CD4-positive, alpha-beta T cell treated with Interleukin-10 for 1 hour (primary cell): ENCODE measurements at places on chromosomes 3 and 15.

DNA sequence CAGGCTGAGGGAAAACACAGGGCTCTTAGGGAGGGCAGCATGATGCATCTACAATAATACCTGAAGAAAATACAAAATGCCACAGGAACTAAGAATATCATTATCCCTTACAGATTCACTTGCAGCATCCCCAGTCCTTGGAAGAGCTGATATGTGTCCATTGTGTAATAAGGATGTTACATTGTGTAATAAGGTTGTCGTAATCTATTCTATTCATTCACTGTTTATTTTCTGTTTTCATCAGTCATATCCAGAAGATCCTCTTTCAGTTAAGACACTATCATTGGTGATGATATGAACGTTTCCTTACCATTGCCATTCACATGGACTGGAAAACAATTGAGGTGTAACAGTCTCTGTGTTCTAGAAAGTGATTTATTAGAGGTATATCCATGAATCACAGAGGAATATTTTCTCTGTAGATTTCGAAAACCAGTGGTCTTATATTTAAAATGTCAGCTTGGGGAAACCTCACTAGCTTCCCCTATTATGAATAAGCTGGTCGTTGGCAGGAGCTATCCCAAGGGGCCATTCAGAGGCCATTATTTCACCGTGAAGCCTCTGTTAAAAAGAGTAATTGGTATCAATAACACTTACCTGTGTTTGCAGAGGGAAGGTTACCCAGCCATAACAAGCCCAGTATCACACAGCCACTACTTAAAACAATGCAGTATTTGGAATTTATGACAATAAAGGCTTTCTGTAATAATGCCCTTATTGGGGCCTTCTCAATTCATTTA, 241.1 kb downstream of the ZNF385D start:
- no peak for DNase-seq

DNA sequence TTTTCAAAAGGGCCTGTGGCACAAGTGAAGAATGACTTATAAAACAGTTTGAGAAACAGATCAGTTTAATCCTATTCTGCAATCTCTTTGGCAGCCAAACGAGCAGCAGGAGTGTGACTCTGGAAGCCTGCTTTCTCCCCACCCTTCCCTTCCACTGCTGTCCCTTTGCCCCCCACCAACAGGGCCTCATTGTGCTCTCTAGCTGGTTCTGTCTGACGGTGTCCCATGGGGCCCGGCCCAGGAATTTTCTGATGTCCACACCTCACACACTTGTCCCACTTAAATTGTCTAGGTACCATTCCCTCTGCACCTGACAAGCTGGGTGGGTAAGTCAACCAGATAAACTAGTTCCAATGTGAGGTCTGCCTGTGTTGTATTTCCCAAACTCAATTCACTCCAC, 16.4 kb downstream of the SLCO2A1 start:
- no peak for DNase-seq

DNA sequence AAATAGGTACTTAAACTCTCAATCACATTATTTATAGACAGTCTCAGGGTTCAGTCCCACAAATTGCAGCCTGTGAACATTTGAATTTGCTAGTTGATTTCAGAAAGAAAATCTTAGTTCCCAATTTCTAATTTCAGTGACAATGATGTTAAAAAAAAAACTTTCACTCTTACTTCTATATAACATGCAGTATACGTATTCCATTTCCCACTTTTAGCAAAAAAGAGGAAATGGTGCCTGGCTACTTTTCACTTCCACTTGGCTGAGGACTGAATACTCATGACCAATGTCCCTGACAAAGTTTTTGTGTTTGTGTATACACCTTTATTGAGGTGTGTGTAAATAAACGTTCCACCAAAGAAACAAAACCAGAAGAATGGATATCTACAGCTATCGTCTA, 32.1 kb upstream of the XCR1 start:
- no peak for DNase-seq

- no peak for DNase-seq
These were observed 4.9 kb upstream of the ITIH3 start for GRCh38 chr3:52789746-52790040.

GRCh38 chr15:67144609-67145311, 79.4 kb downstream of the SMAD3 start:
- no peak for DNase-seq

GRCh38 chr3:155846119-155846518, 8.1 kb downstream of the SLC33A1 start:
- DNase-seq: no peak

GRCh38 chr3:58068122-58068809, 60.0 kb downstream of the FLNB start:
- DNase-seq: no peak

GRCh38 chr15:98427321-98427720, 221.0 kb upstream of the IGF1R start:
- DNase-seq: no peak

GRCh38 chr3:50184242-50184978, 7.0 kb upstream of the GNAT1 start:
- no peak for DNase-seq

- no peak for DNase-seq
These were observed 136.7 kb upstream of the TLE3 start for GRCh38 chr15:70234256-70234905.

- no peak for DNase-seq
These were observed 366.0 kb downstream of the PTPRG start for GRCh38 chr3:61927332-61927731.

DNA sequence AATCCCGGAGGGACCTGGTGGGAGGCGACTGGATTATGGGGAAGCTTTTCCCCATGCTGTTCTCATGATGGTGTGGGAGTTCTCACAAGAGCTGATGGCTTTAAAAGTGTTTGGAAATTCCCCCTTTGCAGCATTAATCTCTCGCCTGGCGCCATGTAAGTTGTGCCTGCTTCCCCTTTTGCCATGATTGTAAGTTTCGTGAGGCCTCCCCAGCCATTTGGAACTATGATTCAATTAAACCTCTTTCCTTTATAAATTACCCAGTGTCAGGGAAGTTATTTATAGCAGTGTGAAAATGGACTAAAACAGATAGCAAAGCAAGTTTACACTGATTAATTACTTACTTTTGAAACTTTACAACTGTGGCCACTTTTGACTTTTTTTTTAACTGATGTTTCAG, 10.6 kb upstream of the U2SURP start:
- no peak for DNase-seq

- no peak for DNase-seq
These were observed 21.5 kb upstream of the USP3 start for GRCh38 chr15:63482874-63483323.

GRCh38 chr15:90685591-90686434, 31.3 kb upstream of the BLM start:
- DNase-seq: no peak

GRCh38 chr3:80014576-80014975, 246.8 kb upstream of the ROBO1 start:
- DNase-seq: no peak

DNA sequence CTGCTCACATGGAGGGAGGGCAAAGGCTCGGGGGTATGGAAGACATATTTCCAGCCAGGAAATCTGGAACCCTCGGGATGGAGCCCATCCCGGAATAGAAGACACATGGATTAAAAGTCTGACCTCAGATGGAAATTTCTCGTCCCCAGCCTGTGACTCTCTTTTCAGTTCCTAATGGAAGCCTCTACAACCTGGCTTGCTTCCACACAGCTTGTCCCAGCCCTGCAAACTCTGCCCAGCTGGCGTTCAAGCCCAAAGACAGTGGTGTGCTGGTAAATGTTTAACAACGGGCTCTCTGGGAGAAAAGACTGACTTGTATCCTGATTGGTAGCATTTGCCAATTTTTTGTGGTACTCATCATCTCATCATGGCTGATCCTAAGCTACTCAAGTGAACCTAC, 35.6 kb upstream of the TLE3 start:
- no peak for DNase-seq

DNA sequence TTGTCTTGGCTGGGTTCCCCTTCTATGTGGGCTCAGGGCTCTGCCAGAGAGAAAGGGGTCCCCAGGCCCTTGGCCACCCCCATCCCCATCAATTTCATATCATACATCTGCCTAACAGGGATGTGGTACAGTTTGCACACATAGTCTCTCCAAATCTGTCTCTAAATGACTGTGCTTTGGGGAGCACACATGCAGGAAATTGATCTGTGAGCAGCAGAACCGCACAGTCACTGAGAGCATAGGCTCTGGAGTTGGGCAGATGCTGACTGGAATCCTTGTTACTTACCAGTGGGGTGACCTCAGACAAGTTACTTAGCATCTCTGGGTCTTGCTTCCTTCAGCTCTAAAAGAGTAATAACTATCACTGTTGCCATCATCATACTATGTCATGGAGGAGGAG, 273.9 kb downstream of the ABHD5 start:
- no peak for DNase-seq

DNA sequence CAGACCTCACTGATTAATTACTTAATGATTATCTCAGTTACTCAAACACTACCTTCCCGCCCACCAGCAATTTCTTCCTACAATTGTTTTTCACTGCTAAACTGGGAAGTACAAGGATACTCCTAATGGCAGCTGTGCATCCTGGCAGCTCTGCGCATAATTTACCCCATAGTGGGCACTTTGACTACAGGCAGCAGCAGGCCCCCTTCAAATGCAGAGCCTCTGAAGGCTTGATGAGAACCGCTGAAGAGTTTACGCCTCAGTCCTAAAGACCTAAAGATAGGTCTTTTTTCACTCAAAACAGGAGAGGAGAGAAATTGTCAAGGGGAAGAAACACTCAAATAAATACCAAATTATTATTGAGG, 10.7 kb downstream of the CCDC32 start:
- no peak for DNase-seq

GRCh38 chr3:3771567-3771966, 27.7 kb upstream of the LRRN1 start:
- DNase-seq: no peak

DNA sequence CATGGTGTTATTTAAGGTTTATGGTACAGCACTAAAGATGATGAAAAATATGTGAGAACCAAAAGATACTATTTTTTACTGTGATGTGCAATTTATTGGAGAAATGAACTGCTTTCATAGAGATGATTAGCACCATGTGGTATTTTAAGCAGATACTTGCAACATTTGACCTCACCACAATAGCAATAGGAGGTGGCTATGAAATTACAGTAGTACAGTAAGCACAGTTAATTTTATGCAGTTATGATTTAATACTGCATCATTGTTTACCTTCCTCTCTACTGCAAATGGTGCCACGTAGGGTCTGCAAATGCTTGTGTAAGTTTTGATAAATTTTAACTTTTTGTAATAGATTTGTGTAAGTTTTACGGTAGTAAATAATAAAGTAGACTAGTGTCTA, 14.0 kb downstream of the PYGO1 start:
- no peak for DNase-seq

- DNase-seq: peak; percentile 67
These were observed 22.3 kb upstream of the SMCO1 start for GRCh38 chr3:196537319-196537984.

DNA sequence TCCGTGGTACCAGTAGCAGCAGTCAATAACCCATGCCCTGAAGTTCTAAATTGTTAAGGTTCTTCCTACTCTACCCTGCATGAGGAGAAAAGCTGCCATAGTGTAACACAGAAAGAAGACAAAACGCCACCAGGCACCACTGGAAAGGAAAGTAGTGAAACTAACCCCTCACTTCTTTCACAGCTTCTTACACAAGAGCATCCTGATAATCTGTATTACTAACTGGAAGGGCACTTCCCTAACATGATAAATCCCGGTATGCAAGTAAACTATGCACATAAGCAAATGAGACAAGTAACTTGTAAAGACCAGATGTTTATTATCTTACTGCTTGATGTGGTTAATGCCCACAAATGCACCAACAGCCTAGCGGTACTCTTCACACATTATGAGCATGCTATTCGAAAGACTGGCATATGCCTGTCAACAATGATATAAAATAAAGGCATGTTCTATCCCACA, 141.3 kb downstream of the ADAM10 start:
- peak; percentile 35 for DNase-seq

GRCh38 chr15:69881766-69882165, 216.0 kb downstream of the TLE3 start:
- no peak for DNase-seq

GRCh38 chr15:73629798-73630429, 3.3 kb downstream of the NPTN start:
- no peak for DNase-seq

- no peak for DNase-seq
These were observed 57.4 kb downstream of the LRTM1 start for GRCh38 chr3:54870423-54870822.

- DNase-seq: no peak
These were observed 1076.3 kb upstream of the EPHA6 start for GRCh38 chr3:95738045-95738444.

GRCh38 chr3:188211476-188211875, 57.5 kb downstream of the LPP start:
- DNase-seq: no peak

GRCh38 chr3:2526926-2527325, 428.3 kb downstream of the CNTN4 start:
- no peak for DNase-seq

DNA sequence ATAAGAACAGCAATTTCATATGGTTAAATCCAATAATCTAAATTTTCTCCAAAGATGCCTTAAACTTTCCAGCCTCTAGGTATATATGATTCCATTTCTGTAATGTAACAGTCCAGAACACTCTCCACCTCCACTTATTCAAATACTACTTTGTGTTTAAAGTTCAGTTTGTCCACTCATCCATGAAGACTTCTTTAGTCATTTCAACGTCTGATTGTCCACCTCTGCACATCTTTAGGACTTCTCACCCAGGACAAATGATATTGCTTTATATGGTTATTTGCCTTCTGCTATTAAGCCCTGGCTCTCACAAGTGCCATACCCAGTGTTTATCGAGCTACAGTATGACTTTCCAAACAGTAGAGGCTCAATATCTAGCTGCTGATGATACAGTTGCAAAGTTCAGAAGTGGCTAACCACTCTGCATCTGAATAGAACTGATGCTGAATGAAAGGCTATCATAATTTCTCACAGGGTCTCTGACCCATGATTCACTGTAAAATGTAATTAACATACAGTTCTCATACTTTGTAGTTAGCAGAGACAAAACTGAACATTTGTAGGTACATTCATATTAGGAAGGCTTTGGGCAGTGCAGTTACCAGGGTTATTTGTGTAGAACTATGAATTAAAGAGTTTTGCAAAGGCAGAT, 93.7 kb upstream of the MBNL1 start:
- DNase-seq: no peak
